ENCODE measurements at places on chromosomes 2 and 18. TPM values are rescaled to one million over a fixed set of nuclear protein-coding genes. Genes with fewer than 3 reads are reported as not detected.

The GALR1 gene
- total RNA-seq, result not detected

The EVX2 gene
- total RNA-seq, result not detected

The MOCOS gene
- total RNA-seq, result 12.1 TPM

The GCKR gene
- total RNA-seq, result not detected

The GLI2 gene
- 3.4 TPM for total RNA-seq

The FOXI3 gene
- total RNA-seq, result not detected

The AQP12B gene
- not detected for total RNA-seq

The CRYGC gene
- total RNA-seq, result not detected

The MC5R gene
- total RNA-seq, result not detected

The KDM3A gene
- 52.6 TPM for total RNA-seq

The SCTR gene
- not detected for total RNA-seq

The MPP4 gene
- 0.32 TPM for total RNA-seq

The BOLL gene
- not detected for total RNA-seq

The KRTCAP3 gene
- 65.7 TPM for total RNA-seq

The SRD5A2 gene
- total RNA-seq, result not detected

The FEV gene
- not detected for total RNA-seq

The SFT2D3 gene
- 3.1 TPM for total RNA-seq

The CELF4 gene
- total RNA-seq, result not detected

The TRAPPC12 gene
- 47.4 TPM for total RNA-seq

The LHCGR gene
- not detected for total RNA-seq

The KCNJ3 gene
- total RNA-seq, result not detected

The CCDC141 gene
- 0.30 TPM for total RNA-seq

The PARD6G gene
- 12.8 TPM for total RNA-seq

The MATN3 gene
- total RNA-seq, result not detected

The RSAD2 gene
- not detected for total RNA-seq

The RAB6D gene
- total RNA-seq, result 0.17 TPM

The B3GNT7 gene
- 6.1 TPM for total RNA-seq

The DYNAP gene
- total RNA-seq, result not detected

The BCL2 gene
- 2.5 TPM for total RNA-seq

The RAB6C gene
- total RNA-seq, result not detected

The CCL20 gene
- total RNA-seq, result 0.30 TPM

The NT5C1B gene
- not detected for total RNA-seq

The GNLY gene
- total RNA-seq, result 0.74 TPM

The ERFE gene
- total RNA-seq, result 17.3 TPM

The NXPH2 gene
- not detected for total RNA-seq

The ADGRF3 gene
- total RNA-seq, result not detected

The FER1L5 gene
- 0.91 TPM for total RNA-seq

The YES1 gene
- 84.5 TPM for total RNA-seq

The DRC1 gene
- total RNA-seq, result not detected

The ESPNL gene
- total RNA-seq, result 0.22 TPM

The GKN2 gene
- total RNA-seq, result not detected

The SDC1 gene
- 32.0 TPM for total RNA-seq

The SERPINB3 gene
- total RNA-seq, result not detected

The SH3RF3 gene
- not detected for total RNA-seq

The COLEC12 gene
- total RNA-seq, result not detected

The DCC gene
- not detected for total RNA-seq

The PTPRN gene
- total RNA-seq, result not detected

The EPB41L3 gene
- 0.34 TPM for total RNA-seq

The CXCR4 gene
- total RNA-seq, result 1.3 TPM

The COL6A3 gene
- total RNA-seq, result 1.2 TPM

The DDX1 gene
- total RNA-seq, result 117 TPM

The CNGA3 gene
- not detected for total RNA-seq

The MRO gene
- total RNA-seq, result 0.84 TPM

The QPCT gene
- not detected for total RNA-seq

Data from HCT116 (cell line).